ENCODE measurements at places on chromosomes 16 and 17. TPM values are rescaled to one million over a fixed set of nuclear protein-coding genes. Genes with fewer than 3 reads are reported as not detected.

DNA sequence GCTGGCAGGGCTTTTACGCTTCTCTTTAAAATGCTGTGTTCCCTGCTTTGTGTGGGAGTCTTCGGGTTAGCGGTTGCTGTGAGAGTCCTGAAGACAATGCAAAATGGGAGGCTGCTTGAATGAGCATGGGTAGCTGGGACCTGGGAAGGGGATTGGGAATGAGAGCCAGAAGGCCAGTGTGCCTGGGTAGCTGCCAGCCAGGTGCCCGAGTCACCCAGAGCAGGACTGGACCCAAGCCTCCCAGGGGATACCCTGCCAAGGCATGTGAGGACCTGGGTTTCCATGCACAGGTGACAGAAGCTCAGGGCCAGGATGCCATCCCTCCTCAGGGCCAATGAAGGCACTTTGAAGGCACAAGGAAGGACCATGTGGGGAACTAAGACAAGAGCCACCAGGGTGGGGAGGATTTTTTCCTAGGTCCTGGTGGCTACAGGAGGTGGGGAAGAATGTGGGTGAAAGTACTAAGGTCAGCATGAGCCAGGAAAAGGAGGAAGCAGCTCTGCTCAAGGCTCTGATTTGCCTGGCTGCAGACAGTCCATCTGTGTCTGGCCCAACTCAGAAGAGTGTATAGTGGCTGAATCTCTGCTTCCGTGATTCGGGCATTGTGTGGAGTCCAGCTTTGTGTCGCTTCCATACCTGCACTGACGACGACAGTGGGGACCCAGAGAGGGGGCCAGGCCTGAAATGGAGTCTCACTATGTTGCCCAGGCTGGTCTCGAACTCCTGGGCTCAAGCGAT, 20.5 kb downstream of the TMEM94 start:
- peak; percentile 40 for DNase-seq

GRCh38 chr17:66805567-66805966, 29.4 kb upstream of the CACNG5 start:
- no peak for DNase-seq

GRCh38 chr17:66450008-66450851, 147.8 kb downstream of the PRKCA start:
- DNase-seq: no peak

GRCh38 chr17:63931981-63932561, at the start of gene CD79B:
Gene CD79B, minus strand, starts transcription at chr17:63932331. Its CDS starts 70 bp downstream, at chr17:63932261.
- DNase-seq: no peak

DNA sequence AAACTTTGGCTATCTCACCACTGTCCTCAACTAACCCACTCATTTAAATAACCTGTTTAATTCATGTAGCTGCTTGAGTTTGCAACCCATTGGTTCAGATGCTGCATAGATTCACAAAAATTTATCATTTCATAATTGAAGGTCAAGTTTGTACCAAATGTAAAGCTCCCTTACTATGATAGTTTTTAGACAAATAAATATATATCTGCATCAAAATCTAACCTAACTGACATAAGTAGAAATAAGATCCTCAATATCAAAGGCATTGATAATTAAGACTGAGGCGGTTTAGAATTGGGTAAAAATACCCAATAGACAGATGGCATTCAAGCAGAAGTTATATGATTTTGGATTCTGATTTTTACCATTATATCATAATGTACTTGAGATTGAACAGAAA, 132.9 kb upstream of the NACA2 start:
- DNase-seq: no peak

- DNase-seq: no peak
These were observed 18.5 kb upstream of the SCNN1B start for GRCh38 chr16:23283571-23283970.

DNA sequence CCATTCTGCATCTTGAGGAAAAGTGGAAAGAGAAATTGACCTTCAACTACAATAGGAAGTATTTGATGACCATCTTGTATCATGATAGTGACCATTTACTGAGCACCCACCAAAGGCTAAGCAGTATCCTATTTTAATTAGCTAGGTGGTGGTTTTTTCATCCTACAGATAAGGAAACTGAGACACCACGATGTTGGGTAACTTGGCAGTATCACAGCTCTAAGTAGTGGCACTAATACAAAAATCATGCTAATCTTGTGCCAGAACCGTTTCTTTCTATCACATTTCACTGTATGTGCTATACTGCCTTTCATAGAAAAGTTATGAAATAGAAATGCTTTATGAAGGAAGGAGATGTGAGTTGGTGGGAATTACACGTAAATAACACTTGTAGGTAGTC, 2.3 kb downstream of the EVI2B start:
- no peak for DNase-seq

- DNase-seq: no peak
These were observed 35.3 kb upstream of the HELZ start for GRCh38 chr17:67280279-67280678.

DNA sequence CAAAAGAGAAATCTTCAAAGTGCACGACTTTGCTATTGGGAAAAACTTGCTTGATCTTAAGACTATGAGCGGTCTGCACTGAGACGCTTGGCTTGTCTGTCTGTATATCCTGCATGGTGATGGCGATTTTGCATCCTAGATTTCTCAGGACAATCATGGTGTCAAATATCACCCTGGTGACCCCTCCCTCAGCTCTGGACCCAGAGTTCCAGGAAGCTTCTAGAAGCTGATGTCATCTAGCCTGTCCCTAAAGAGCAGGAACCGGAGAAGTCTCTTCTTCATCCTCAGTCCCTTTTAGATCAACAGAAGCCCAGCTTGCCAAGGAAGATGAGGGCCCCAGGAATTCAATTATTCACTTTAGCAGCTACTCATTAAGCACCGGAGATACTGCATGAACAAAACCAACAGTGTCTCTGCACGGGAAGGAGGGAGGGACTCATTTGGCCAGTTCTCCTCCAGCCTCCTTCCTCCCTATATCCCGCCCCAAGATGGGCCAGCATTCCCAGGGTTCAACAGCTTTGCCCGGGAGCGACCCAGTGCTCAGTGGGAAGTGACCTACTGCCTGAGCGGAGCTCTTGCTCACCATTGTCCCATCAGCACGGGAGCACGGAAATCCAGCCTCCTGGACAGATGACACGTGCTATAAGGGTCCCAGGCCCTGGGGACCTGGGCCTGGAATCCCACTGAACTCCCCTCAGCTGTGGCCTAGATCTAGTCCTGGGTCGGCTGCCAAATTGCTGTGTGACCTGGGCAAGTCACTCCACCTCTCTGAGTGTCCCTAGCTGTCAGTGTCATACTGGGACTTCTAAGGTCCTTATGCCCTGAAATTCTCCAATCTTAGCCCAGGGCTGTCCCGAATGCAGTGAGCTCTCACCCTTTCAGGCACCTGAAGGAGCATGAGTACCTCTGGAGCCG, 3.8 kb downstream of the EMP2 start:
- no peak for DNase-seq

GRCh38 chr16:78962457-78962929, 638.0 kb downstream of the MAF start:
- DNase-seq: no peak

Gene TMEM114
- not detected for polyA plus RNA-seq
